Caco-2 (cell line): ENCODE measurements at places on chromosomes 1 and 21.

DNA sequence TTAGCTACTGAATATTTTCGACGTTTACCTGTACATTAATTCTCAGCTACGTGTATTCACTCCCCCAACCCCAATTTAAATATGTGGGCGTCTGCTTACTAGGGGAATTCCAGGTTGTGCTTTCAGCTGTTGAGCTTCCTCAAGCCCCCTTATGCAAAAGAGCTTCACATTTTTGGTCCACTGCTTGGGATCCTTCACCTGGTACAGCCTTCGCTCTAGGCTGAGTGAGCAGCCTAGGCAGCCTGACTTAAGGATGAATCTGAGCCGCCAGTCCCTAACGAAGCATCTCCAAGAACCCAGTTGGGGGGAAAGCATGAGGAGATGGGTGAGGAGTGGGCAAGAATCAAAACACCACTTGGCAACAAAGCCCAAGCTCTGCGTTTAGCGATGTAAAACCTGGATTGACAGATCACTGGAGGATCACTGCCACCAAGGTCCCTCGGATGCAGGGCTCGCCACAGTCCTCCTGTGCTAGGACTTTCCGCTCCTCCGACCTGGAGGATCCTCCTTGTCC is 674 bp downstream of the BCL10 start:
- DNase-seq = no peak

DNA sequence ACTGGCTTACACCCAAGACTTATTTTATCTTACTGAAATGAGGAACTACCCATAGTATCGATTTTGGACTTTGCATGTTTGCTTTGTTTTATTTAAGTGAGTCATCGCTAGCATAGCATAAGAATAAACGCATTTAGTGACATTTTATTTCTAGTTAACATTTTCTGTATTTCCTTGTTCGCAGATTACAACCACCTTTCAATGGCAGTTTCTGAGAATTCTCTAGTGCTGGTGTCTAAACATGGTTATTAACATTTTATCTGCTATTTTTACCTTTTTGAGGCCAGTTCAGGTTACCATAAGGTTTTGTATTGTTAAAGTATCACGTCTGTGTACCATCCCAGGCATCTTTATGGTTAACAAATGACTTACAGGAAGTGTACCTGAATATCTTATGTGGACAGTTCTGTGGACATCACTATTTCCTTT is 24.5 kb downstream of the EEIG2 start:
- DNase-seq = no peak

GRCh38 chr1:23178950-23179349 is 10.3 kb upstream of the LUZP1 start:
- DNase-seq = no peak

GRCh38 chr1:155466996-155467395 is 95.6 kb downstream of the ASH1L start:
- DNase-seq = no peak

- DNase-seq = no peak
These were observed 28.0 kb upstream of the LRRN2 start for GRCh38 chr1:204713541-204713940.

DNA sequence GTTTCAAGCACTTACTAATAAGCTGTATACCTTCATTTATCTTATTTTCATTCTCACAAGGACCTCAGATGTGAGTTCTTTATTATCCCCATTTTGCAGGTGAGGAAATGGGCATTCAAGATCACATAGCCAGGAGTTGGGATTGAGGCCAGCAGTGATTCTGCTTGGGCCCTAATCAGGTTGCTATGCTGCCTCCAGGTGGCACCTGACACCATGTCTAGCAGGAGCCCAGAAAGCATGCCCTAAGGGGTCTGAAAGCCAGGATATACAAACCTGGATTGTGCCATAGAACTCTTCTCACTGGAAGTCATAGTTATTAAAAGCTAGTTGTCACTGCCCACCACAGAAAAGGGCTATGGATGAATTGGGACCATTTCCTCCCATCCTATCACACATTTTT is 61.1 kb downstream of the FYB2 start:
- peak; percentile 57 for DNase-seq

DNA sequence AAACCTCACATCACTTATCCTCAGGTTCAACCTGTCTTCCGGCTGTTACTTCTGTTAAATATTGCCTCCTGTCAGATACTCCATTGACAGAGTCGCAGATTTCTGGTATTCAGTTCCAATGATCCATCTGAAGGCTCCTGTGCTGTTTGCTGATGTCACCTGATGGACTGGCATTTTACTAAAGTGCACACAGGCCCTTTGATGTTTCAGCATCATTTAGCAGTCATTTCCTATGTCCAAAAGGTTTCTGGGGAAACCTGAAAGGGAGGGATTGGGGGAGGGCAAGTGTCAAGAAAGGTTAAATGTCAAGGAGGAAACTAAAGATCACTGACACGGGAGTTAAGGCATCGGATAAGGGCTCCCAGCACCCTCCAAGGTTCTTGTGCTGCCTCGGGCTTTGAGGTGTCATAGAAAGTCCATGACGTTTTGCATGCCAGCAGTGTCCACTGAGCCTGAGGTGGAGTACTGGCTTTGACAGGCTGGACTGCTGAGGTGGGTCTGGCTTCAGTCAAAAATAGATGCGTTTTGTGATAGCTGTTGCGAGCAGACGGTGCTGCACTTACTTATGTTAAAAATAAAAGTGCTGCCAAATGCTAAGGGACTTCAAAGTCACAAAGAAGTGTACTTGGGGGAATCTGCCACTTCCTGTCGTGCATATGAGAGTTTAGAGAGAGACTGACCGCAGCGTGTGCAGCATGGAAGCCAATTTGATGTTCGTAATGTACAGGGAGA is 30.8 kb downstream of the XCL2 start:
- DNase-seq = no peak

DNA sequence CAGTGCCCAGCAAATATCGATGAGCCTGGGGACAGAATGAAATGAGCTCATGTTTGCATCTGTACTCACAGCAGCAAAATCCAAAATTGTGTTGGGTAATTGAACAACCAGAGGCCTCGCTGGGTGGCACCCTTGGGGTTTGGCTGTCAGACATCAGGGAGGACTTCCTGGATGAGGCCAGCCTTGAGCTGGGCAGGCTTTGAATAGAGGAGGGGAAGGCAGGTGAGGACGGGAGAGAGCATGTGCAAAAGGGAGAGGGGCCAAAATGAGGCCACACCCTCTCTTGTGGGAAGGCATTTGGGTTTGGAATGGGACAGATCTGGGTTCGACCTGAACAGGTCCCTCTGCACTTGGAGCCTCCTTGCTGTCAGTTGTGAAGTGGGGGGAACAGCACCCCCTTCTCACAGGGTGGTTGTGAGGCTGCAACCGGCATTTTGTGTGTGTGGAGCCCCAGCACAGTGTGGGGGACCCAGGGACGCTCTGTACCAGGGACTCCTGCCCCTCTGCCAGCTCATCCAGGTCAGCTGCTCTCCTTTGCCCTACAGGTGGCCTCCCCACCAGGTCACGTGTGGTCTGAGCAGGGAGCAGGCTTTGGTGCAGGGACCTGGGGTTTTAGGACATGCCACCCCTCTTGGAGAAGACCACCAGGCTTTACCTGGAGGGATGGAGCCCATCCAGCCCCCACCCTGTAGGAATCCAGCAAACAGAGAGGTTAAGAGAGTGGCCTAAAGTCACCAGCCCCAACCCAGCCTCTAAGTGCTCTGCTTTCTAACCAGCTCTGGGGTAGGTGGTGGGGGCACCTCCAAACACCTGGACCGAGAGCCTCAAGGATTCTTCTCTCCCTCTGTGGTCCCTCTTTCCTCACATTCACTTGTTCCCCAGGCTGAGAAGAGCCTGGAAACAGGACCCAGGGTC is 521.8 kb downstream of the PTPRU start:
- DNase-seq = no peak

DNA sequence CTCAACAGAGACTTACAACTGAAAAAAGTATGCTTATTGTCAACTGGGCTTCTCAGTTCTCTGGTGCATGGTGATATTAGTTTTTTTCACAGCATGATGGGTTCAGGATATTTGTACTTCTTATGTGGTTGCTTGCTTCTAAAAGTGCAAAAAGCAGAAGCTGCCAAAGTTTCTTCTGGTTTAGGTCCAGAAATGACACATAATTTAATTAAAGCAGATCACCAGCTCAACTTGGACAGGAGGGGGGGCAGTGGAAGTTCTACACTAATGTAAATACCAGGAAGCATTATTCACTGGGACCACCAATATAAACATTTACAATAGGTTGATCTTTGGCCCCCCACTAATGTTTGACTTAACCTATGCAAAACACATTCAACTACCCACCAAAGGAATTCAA is 354.8 kb upstream of the BRINP3 start:
- no peak for DNase-seq

- DNase-seq = no peak
These were observed 454.6 kb downstream of the LMO4 start for GRCh38 chr1:87783315-87783714.

DNA sequence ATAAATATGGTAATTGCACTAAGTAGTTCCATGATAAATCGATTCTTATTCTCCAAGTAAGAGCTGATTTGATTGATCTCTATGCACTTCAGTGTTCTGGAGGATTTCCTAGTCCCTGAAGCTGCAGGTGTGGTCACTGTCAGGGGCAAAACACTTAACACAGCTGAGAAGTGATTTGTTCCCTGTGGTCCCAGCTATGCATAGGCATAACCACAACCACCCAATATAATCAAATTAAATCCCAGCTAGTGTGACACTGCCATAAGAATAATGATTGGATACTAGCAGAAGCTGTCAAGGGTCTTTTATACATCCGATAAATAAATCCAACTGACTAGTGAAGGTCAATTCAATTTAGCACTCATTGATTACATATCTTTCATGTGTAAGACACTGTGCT is 60.1 kb downstream of the PTGER3 start:
- no peak for DNase-seq

- DNase-seq = no peak
These were observed 30.6 kb downstream of the KANK4 start for GRCh38 chr1:62288662-62289061.

DNA sequence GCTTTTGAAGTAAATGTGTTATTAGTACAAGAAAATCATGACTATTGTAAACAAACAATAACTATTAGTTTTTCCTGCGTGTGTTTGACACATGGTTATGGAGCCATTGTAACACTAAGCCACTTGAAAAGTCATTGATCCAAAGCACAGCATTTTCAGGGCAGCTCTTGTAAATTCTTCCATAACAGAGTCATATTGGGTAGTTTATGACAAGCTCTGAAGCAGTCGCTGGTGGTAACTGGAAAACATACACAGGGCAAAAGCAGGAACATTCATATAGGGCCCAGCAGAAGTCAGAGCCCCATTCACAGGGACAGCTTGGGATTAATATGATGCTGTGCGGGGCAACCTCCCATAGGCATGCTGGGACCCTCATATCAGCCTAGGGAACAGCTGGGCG is 483.2 kb upstream of the PTBP2 start:
- DNase-seq = no peak

GRCh38 chr1:198168227-198168626 is 11.4 kb downstream of the NEK7 start:
- DNase-seq = no peak

DNA sequence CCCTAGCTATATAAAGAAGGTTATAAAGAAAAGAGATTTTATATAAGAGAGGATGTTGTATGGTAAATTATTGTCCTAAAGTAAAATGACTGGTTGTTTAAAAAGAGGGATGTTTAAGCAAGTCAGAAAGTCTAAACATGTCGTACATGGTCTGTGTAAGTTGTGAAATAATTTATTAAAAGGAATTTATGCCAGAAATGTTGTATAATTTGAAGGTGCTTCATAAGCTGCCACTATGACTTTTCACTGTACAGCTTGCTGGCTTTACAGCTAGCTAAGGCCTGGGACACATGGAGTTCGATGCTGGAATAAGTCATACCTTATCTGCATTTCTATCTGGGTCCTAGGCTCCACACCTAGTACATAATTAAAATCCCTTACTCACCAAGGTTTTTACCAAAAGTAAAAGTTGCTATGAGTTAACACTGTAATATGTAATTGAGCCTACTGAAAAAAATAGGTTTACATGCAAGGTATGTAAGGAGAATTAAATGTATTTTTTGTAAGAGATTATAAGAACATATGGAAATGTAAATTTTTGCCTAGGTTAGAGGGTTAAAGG is 59.0 kb upstream of the EDEM3 start:
- no peak for DNase-seq

DNA sequence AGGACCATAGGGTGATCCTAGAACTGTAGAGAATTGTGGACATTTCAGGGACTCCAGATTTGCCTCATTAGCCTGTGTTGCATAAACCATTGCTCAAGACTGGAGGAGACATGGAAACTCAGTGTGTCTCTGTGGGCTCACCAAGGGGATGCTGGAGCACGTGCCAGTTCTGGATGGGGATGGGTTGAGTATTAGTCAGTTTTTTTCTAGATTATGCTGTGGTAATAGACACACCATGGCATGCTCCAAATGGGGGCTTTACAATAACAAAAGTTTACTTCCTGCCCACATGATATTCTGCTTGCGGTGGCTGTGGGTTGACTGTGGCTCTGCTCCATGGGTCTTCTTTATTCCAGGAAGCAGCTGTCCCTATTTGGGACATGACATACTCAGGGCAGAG is 125.4 kb downstream of the FOXD2 start:
- no peak for DNase-seq

GRCh38 chr1:111507411-111508201 is 4.2 kb upstream of the ADORA3 start:
- DNase-seq = peak; percentile 74

DNA sequence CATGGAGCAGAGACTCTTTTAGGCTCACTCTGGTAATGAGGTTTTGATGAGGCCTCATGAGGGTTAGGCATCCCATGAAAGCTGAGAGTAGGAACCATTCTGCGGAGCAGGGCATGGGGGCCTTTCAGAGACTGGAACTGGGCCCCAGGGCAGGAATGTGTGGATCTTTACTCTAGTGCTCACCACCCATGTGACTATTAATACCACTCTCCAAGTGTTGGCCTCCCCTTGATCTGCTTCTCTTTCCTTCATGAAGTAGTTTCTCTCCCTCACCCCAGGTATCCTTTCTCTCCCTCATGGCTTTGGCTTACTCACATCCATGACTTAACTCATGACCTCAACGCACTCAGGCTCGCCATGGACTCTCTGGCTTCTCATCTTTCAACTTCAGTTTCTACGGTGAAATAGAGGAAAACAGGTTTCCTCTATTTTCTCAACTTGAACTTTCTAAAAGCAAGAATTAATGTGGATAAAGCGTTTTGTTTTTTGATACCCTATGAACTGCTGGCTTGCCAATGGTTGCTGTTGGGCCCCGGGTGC is 50.5 kb upstream of the GADD45A start:
- DNase-seq = no peak

DNA sequence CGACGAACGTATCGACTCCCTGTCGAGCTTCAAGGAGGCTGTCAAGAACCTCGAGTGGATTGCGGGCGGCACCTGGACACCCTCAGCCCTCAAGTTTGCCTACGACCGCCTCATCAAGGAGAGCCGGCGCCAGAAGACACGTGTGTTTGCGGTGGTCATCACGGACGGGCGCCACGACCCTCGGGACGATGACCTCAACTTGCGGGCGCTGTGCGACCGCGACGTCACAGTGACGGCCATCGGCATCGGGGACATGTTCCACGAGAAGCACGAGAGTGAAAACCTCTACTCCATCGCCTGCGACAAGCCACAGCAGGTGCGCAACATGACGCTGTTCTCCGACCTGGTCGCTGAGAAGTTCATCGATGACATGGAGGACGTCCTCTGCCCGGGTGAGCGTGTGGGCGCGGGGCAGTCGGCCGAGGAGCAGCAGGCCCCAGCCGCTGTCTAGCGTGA is 28.0 kb downstream of the COL6A2 start:
- peak; percentile 29 for DNase-seq
